NCI-H1048 (cell line): ENCODE measurements at places on chromosomes 1 and 21.

DNA sequence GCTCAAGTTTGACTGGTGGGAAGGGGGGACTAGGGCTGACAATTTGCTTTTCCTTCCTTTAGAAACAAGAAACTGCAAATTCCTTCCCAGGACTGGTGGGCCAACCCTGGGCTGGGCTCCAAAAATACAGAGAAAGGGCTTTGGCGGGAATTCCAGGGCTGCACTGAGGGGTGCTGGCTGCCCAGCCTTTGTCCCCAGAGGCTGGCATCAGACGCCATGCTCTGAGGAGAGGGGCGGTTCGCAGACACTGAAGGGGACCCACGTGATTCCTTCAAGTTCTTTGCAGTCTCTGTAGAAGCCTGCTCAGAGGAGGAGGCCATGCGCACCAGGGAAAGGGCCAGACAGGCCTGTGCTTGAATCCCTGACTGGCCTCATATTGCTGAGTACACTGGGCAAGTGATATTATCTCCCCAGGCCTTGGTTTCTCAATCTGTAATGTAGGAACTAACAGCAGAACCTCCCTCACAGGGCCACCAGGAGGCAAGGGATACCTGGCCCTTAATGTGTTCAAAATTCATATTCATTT is 119.5 kb downstream of the EPHB2 start:
- DNase-seq: no peak

GRCh38 chr1:208910161-208910560 is 666.0 kb upstream of the PLXNA2 start:
- no peak for DNase-seq

DNA sequence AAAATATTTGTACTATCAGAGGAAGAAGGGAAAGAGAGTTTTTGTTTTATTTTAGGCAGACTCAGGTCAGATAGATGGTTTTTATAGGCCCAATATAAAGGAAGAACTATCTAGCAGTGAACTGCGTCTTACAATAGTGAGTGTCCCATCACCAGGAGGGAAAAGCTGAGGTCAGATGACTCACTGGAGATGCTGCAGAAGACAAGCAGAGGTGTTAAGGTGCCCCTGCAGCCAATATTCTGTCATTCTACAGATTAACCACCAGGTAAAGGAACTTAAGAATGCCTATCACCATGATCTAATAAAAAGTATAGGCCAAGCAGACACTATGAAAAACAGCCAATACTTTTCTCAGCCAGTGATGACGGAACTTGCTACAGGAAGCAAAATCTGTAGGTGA is 29.6 kb downstream of the IVNS1ABP start:
- no peak for DNase-seq

GRCh38 chr1:48208251-48208650 is 14.3 kb upstream of the SLC5A9 start:
- DNase-seq: no peak

GRCh38 chr1:84298328-84298683 is 3.2 kb upstream of the SAMD13 start:
- no peak for DNase-seq

GRCh38 chr21:16046656-16047330 is 317.0 kb downstream of the USP25 start:
- no peak for DNase-seq

GRCh38 chr1:20884513-20884912 is 97.4 kb upstream of the HP1BP3 start:
- no peak for DNase-seq

GRCh38 chr1:201625851-201626251 is 86.9 kb downstream of the NAV1 start:
- no peak for DNase-seq
